ENCODE measurements at places on chromosomes 3 and 15.

DNA sequence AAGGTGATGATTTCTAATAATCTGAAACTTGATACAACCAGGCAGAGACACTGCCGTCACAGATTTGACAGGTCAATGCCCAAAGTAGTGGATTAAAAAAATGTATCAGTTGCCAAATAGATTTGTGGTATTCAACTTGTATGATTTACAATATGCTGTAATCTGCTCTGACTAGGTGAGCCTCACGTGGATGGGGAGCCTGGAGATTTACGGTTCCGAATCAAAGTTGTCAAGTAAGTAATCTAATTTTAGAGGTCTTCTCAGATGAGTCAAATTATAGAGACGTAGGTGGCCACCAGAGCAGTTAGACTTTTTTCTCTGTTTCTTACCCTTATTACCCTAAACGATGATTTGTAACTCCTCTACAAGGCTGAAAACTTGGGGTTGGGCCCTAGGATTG lies 12.0 kb downstream of the DNAJB11 start:
- no peak for DNase-seq

DNA sequence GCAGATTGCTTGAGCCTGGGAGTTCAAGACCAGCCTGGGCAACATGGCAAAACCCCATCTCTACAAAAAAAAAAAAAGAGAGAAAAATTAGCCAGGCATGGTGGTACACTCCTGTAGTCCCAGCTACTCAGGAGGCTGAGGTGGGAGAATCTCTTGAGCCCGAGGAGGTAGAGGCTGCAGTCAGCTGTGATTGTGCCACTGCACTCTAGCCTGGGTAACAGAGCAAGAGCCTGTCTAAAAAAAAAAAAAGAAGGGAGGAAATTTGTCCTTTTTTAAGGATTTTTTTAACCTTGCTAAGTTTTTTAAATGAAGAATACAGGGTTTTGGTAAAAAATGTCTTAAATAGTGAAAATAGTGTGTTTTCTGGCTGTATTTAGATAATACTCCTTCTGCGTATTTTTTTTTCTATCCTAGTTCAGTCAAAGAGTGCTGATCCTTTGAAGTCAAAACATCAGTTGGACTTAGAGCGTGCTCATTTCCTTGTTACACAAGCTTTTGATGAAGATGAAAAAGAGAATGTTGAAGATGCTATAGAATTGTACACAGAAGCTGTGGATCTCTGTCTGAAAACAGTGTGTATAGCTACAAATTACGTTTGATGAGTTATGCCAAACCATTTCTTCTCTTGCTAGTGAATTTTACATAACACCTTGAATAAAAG lies 11.1 kb downstream of the CAPN7 start:
- DNase-seq: no peak

GRCh38 chr15:40246496-40247280 lies 7.8 kb downstream of the PAK6 start:
- DNase-seq: peak; percentile 41

DNA sequence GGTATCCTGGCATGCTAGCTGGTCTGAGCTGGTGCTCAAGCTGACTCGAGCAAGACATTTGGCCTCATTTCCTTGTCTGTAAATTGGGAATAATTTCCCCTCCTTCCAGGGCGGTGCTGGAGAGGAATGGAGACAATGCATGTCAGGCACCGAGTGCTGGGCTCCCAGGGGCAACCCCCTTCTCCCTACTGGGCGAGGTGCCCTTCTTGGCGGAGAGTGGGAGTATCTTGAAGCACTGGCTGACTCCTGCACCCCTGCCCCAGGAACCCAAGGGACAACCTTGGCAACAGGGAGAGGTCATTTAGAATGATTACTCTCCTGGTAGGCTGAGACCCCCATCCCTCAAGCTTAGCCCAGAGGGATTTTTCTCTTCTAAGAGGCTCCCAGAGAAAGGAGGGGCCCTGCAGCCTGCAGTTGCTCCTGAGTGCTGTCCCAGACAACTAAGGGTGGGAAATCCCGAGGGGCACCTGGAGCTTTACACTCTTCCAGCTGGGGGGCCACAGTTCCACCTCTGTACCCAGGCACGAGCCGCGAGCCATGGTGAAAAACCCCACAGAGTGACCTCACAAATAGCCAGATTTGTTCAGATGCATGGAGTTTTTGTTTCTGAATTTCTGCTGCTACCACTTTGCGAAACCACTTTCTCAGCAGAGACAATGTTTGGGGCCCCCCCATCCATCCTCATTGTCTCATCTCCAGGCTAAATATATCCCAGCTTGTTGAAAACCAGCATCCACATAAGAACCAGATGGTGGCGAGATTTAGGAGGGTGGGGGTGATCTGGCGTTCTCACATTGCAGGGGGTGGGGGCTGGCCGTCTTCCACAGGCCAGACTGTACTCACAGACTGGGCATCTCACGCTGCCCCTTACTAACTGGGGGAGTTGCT lies 44.8 kb downstream of the ABTB1 start:
- DNase-seq: peak; percentile 36

DNA sequence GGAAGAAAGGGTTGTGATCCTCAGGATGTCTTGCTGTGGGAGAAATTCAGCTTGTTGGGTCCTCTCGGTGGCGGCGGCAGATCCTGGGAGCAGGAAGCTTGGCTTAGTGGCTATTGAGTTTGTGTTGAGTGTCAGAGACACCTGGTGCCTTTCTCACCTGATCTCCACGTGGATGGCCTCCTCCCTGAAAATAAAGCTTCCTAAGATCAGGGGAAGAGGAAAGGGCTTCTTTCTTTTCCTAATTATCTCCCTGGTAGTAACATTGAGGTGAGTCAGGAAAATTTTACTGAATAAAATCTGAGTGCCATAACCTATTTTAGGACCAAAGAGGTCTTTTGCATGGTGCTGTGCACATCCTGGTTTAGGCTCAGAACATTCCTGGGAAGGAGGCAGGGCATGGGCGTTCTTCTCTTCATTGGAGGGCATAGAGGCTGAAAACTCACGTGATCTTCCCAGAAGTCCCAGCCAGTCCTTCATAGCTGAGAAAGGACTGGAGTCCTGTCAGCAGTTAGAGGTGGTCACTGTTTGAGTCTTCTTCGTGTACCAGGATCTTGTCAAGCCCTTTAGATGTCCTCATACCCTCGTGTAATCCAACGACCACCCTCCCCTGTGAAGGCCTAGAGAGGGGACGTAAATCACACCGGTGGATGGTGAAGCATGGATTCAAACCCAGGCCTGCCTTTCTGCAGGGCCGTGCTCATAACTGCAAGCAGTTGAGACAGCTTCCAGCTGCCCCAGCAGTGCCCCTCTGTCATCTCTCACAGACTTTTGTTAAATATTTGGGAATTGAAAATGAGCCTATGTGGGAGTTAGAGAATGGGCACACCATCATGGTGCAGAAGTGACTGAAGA lies 1.1 kb downstream of the CMTM8 start:
- no peak for DNase-seq

DNA sequence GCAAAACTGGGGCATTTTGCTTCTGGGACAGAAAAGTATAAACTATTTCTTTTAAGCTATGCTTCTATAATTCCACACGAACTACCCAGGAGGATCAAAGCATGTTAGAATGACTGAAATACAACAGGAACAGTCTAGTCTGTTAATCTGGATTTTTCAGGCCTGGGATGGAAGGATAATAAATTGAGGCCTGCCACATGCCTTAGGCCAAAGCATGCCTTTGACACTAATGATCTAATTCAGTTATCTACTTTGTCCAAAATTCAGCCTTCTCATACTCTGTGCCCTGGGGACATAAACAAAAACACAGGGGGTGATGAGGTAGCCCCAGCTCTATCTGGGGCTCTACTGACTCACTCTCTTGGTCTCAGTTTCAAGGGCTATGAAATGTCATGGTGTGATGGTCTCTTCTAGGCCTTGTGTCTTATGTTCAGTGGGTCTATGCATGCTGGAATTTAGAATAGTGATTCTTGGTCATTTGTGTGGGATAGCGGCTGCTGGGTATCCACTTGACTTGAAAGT lies 32.5 kb downstream of the GAP43 start:
- DNase-seq: no peak

DNA sequence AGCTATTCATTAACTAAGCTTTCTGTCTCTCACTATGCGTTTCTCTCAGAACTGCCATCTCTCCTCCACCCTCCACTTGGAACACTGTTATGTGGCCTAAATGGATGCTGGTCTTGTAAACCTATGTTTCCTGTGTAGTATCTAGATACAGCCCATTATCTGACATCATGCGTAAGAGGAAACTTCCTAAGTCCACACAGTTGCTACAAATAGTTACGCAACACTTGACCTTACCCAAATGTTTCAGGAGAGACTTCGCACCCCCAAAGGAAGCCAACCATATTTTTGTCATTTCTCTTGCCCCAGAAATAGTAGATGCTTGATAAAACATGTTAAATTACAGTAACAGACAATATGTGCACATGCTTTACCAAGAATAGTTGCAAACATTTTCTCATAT lies 87.2 kb upstream of the TPRG1 start:
- no peak for DNase-seq

GRCh38 chr3:90026406-90026805 lies 919.0 kb downstream of the EPHA3 start:
- DNase-seq: no peak

GRCh38 chr3:15276028-15276724 lies 56.2 kb downstream of the SH3BP5 start:
- no peak for DNase-seq

GRCh38 chr15:42494998-42495360 lies 455 bp upstream of the SNAP23 start:
- no peak for DNase-seq

DNA sequence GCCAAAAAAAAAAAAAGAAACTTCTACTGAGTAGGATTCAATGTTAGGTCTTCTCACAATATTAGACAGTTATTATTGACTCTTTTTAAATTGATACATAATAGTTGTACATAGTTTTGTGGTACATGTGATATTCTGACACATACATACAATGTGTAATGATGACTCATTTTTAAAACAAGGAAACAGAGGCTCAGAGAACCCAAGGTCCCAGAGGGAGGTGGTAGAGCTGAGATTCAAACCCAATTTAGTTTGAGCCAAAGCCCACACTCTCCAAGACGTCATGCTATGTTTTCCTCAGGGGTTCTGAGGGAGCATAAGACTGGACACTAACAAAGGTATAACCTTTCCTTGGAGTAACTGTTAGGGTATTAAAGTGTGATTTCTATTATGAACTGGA lies 40.6 kb downstream of the MYO5C start:
- no peak for DNase-seq

GRCh38 chr3:19002606-19003005 lies 145.7 kb upstream of the KCNH8 start:
- no peak for DNase-seq

Data from upper lobe of right lung (tissue), 1 donor.